HT1080 (cell line): ENCODE measurements at places on chromosomes 1 and 21. TPM values are rescaled to one million over a fixed set of nuclear protein-coding genes. Genes with fewer than 3 reads are reported as not detected.

CA14 gene
- not detected in 2 replicates for total RNA-seq

SPRR3 gene
- total RNA-seq = not detected in 2 replicates

TMEM240 gene
- 3.1 TPM in 1 of 2 replicates, not detected in the other for total RNA-seq

SEC16B gene
- 0.59 and 1.5 TPM in 2 replicates for total RNA-seq

ANKRD65 gene
- not detected in 2 replicates for total RNA-seq

CLEC20A gene
- total RNA-seq = not detected in 2 replicates

CAMTA1 gene
- total RNA-seq = 48.1 and 59.2 TPM in 2 replicates

VASH2 gene
- 0.42 and 0.43 TPM in 2 replicates for total RNA-seq
